A549 treated with DMSO at 1 μM for 4 hours (cell line): ENCODE measurements at places on chromosomes 13 and 19. TPM values are rescaled to one million over a fixed set of nuclear protein-coding genes. Genes with fewer than 3 reads are reported as not detected.

The ZNF223 gene
- 1.9 to 3.3 TPM (median 2.5 TPM) in 5 replicates for total RNA-seq

The RNF6 gene
- total RNA-seq, result 27.1 to 35.3 TPM (median 33.4 TPM) in 5 replicates

The ATP4A gene
- total RNA-seq, result 0.10 TPM in 1 of 5 replicates, not detected in the others

The TMEM145 gene
- 2.2 to 4.2 TPM (median 3.7 TPM) in 5 replicates for total RNA-seq

The BCL3 gene
- 55.3 to 116 TPM (median 89.8 TPM) in 5 replicates for total RNA-seq

The ZNF208 gene
- total RNA-seq, result not detected in 5 replicates

The EFNB2 gene
- total RNA-seq, result 1.9 to 2.4 TPM (median 2.2 TPM) in 5 replicates

The ZNF317 gene
- 17.5 to 21.9 TPM (median 19.7 TPM) in 5 replicates for total RNA-seq

The ADGRE2 gene
- total RNA-seq, result 0.42 to 0.76 TPM (median 0.59 TPM) in 5 replicates

The SLC10A2 gene
- total RNA-seq, result not detected in 5 replicates

The PSG7 gene
- total RNA-seq, result 0.06 to 0.26 TPM (median 0.09 TPM) in 5 replicates

The PINLYP gene
- 0.22 to 0.55 TPM (median 0.30 TPM) in 5 replicates for total RNA-seq

The CRX gene
- total RNA-seq, result not detected in 5 replicates

The GNG8 gene
- not detected in 5 replicates for total RNA-seq

The GTF2F2 gene
- 19.9 to 22.8 TPM (median 20.9 TPM) in 5 replicates for total RNA-seq

The PRODH2 gene
- total RNA-seq, result 0.27 to 0.66 TPM (median 0.41 TPM) in 4 of 5 replicates, not detected in the other

The CPAMD8 gene
- total RNA-seq, result 0.02 to 0.21 TPM in 2 of 5 replicates, not detected in the others

The LENG9 gene
- 5.4 to 8.0 TPM (median 6.7 TPM) in 5 replicates for total RNA-seq

The TMC4 gene
- 0.99 to 1.2 TPM (median 1.1 TPM) in 5 replicates for total RNA-seq

The KASH5 gene
- total RNA-seq, result not detected in 5 replicates

The ZNF611 gene
- 2.8 to 3.6 TPM (median 3.2 TPM) in 5 replicates for total RNA-seq

The MUC16 gene
- total RNA-seq, result 0.03 to 0.08 TPM (median 0.06 TPM) in 5 replicates

The SMIM24 gene
- 0.45 to 0.97 TPM (median 0.62 TPM) in 5 replicates for total RNA-seq

The CYP4F12 gene
- 1.4 to 3.3 TPM (median 1.9 TPM) in 5 replicates for total RNA-seq

The ZNF627 gene
- 2.9 to 4.8 TPM (median 4.1 TPM) in 5 replicates for total RNA-seq

The USHBP1 gene
- total RNA-seq, result not detected in 5 replicates

The CERS1 gene
- total RNA-seq, result 3.9 to 6.3 TPM (median 5.1 TPM) in 5 replicates

The LRP3 gene
- 36.5 to 60.5 TPM (median 53.6 TPM) in 5 replicates for total RNA-seq

The RUBCNL gene
- 0.05 to 0.23 TPM (median 0.07 TPM) in 3 of 5 replicates, not detected in the others for total RNA-seq

The ICAM1 gene
- total RNA-seq, result 3.9 to 7.0 TPM (median 5.1 TPM) in 5 replicates
